NCI-H510A treated with DMSO at 0.1 percent for 48 hours (cell line): ENCODE measurements at places on chromosomes 13 and 19.

DNA sequence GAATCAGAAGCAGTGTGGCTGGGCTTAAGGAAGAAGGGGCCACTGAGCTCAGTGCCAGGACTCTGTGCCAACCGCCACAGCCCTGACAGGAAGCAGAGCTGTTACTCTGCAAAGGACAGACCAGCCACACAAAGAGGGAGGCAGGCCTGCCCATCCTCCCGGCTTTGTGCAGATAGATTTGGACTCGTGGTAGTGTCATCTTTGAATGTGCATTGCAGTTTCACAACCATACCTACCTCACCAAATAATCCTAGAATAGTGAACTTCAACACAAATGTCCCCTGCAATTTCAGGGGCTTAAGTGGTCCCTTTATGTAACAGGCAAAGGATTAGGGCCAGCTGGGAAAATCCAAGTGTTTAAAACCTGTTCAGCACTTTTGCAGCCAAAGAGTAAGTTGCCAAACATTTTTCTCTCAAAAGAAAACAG, 55.1 kb upstream of the CLDN10 start:
- no peak for DNase-seq

- no peak for DNase-seq
Measured at GRCh38 chr13:113805431-113806103, 46.5 kb downstream of the TMEM255B start.

DNA sequence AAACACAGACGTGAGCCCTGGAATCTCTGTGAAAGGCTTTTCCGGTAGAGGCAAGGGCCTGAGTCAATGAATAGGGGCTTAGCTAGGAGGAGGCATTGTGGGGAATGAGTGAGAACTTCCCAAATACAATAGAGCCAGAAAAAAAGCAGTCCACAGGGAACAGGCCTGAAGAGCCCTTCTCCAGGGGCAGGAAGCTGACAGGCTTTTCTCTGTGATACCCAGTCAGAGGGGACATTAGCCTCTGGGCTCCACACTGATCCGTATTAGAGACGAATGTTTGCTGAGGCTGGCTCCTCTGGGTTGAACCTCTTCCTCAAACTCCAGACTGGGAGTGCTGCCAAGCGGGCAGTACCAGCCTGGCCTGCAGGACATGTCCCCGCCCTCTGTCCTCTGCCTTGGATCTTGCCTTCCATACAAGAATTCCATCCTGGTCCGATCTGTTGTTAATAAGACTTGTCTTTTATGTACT, 2.3 kb downstream of the DHRS12 start:
- no peak for DNase-seq

- no peak for DNase-seq
Measured at GRCh38 chr13:110366733-110367132, 59.6 kb downstream of the COL4A2 start.

DNA sequence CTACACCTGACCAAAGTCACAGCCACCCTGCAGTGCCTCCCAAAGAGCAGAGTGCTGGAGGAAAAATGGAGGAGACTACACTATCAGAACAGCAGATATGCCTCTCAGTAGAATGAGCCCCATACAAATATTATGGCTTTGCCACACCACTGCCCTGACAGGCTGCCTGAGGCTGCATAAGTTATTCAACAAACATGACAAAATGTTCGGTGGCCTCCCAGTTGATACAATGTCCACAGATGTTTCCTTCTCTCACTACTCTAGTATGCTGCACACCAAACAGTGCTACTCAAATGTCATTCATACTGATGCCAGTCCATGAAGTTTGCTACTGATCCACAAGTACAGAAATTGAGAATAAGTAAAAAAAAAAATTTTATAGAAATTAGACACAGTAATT, 41.0 kb downstream of the N4BP2L2 start:
- DNase-seq: no peak

DNA sequence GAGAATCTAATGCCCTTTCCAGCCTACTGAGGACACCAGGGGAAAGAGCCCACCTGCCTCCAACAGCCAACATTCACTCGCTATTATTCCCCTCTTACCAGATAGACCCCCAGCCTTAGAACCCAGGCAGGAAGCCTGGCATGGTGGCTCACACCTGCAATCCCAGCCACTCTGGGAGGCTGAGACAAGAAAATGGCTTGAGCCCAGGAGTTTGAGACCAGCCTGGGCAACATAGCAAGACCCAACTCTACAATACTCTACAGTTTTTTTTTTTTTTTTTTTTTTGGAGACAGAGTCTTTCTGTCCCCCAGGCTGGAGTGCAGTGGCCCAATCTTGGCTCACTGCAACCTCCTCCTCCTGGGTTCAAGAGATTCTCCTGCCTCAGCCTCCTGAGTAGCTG, 3.5 kb upstream of the LMNB2 start:
- DNase-seq: no peak
